Right lobe of liver (tissue), 6 donors: ENCODE measurements at places on chromosomes 6 and 20.

DNA sequence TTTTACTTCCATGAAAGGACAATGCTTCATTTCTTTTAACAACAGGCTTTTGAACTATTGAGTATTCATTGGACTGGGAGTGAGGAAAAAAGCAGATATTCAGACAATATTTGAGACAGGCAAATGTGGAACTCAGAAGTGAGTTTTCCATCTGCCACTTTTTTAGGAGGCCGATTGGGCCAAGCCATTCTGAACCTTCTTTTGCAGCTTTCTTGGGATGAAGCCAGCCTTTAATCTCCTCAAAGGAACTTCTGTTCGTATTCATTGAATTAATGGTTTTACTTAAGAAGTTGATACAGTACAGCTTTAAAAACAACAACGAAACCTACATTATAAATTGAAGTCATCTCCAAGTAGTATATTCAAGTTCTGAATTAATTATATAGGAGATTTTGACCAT is 187.1 kb upstream of the RNF217 start:
- no peak for DNase-seq

DNA sequence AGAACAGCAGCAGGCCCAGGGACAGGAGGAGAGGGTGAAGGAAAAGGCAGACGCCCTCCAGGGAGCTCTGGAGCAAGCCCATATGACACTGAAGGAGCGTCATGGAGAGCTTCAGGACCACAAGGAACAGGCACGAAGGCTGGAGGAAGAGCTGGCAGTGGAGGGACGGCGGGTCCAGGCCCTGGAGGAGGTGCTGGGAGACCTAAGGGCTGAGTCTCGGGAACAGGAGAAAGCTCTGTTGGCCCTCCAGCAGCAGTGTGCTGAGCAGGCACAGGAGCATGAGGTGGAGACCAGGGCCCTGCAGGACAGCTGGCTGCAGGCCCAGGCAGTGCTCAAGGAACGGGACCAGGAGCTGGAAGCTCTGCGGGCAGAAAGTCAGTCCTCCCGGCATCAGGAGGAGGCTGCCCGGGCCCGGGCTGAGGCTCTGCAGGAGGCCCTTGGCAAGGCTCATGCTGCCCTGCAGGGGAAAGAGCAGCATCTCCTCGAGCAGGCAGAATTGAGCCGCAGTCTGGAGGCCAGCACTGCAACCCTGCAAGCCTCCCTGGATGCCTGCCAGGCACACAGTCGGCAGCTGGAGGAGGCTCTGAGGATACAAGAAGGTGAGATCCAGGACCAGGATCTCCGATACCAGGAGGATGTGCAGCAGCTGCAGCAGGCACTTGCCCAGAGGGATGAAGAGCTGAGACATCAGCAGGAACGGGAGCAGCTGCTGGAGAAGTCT is 25.5 kb downstream of the C20orf173 start:
- DNase-seq = no peak

DNA sequence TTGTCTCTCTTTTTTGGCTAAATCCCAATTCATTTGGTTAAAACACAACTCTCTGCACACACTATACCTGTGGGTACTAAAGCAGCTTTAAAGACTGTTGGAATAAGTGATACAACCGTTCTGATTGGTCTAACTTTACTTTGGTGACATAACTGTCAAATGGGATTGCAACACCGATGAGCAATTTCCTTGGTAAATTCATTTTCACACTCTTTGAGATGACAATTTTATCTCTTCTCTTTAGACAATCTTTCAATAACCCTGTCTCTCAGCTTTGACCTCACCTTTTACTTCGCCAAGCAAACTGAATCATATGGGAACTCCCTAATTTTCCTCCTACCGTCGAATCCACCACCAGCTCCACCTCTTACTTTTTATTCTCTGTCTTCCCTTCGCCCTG is 60.8 kb downstream of the ECT2L start:
- no peak for DNase-seq

- no peak for DNase-seq
Observed at GRCh38 chr6:91088976-91089375, 502.1 kb upstream of the MAP3K7 start.

- no peak for DNase-seq
Observed at GRCh38 chr6:40520678-40521077, 66.5 kb downstream of the LRFN2 start.

DNA sequence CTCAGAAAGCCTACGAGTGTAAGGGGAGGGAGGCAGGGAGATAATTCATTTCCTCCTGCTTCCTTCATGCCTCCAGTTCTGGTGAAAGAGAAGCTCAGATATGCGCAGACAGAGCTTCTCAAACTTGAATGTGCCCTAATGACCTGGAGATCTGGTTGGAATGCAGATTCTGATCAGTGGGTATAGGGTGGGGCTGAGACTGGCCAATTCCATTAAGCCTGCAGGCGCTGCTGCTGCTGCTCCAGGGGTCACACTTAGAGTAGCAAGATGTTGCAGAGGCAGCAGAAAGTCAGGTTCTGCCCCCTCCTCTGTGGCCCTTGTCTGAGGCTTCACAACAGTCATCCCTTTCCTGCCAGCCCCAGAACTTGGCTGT is 161.0 kb downstream of the DHX35 start:
- DNase-seq = no peak

DNA sequence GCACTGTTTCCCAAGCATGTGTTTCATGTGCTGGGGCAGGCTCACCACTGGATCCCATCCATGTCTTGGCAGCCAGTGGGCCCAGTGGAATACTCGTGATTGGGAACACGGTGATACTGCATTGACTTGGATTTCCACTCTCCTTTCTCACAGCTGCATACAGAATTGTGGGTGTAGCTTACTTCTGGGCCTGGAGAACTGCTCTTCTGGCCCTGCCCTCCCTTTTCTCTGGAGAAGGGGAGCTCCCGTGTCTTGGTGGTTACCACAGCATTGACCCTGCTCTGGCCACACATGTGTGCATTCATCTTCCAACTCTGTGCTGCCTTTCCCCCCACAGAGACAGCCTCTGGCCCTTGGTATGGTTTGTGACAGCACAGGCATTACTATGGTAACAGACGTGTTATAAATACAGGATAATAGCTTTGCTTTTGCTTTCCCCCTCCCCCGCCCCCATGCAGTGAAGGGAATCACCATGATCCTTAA is 21.6 kb downstream of the SOBP start:
- DNase-seq = no peak
